Stimulated activated CD4-positive, alpha-beta T cell treated with anti-CD3 and anti-CD28 coated beads, Interleukin-12 subunit alpha, Interleukin-12 subunit beta, amount 100 ng/mL, for 24 hours (primary cell): ENCODE measurements at places on chromosomes 7 and 10.

- no peak for DNase-seq
These were observed 538.6 kb upstream of the POT1 start for GRCh38 chr7:125467996-125468854.

DNA sequence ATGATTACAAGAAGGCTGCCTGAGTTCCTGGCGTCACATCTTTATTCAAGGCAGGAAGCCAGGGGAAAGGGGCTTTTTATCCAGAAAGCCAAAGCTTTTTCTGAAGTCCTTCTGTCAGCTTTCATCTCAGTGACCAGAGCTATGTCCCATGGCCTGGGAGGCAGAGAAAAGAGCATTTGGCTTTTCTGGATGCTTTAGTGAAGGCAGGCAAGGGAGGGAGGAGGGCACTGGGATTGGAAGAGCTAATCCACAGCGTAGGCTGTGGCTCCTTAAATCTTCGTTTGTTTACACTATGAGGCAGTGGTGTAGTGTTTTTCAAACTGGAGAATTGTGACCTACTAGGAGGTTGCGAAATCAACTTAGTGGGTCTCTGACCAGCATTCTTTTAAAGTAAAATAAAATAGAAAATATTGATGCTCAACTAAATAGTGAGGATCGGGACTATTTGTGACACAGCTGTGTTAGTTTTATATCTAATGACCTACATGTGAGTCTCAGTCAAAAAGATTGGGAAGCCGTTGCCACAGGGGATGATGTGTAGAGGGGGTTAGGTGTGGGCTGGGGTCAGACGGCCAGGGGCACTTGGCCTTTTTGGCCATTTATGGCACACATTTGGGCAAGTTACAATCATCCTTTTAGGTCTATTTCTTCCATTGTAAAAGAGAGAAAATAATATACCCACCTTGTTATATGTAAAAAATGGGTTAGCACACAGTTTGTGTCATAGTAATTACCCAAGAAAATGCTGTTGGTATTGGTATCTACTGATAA lies 14.1 kb downstream of the CRYGN start:
- no peak for DNase-seq

- no peak for DNase-seq
These were observed 8.8 kb downstream of the CRPPA start for GRCh38 chr7:16412274-16413254.

- DNase-seq = no peak
These were observed 625.3 kb downstream of the CNTNAP2 start for GRCh38 chr7:146741911-146742310.

GRCh38 chr7:99190359-99191009 lies 17.4 kb downstream of the KPNA7 start:
- no peak for DNase-seq

GRCh38 chr7:99791667-99792369 lies 7.8 kb upstream of the CYP3A4 start:
- no peak for DNase-seq

- no peak for DNase-seq
These were observed 233.2 kb upstream of the AUTS2 start for GRCh38 chr7:69364813-69365643.

DNA sequence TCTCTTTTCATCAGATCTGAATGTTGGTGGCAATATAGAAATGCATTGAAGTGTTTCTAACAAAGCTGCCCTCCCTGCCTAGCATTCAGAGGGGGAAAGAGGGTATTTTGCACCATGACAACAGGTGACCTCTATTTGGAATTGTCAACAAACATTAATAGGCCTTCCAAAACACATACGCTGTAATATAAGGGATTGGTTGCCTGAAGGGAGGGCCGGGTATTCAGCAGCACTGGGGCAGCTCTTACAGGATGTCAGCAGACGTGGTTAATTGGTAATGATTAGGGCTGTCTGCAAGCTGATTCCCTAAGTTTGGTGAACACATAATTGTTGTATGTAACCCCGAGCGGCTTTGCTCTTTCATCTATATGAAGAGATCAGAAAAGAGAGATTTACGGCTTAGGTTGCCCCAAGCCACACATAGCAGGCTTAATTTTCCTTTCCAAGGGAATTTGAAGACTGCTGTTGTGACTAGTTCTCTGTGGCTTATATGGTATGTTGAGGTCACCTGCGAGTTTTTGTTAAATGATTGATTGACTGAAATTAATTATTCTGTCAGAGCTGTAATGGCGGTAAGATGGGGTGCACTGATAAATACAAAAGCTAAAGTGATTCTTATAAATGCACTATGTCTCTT lies 759.3 kb downstream of the LRMDA start:
- DNase-seq = no peak
